ENCODE measurements at places on chromosomes 16 and 17.

- DNase-seq = no peak
Observed at GRCh38 chr16:88931373-88931900, 45.6 kb downstream of the CBFA2T3 start.

DNA sequence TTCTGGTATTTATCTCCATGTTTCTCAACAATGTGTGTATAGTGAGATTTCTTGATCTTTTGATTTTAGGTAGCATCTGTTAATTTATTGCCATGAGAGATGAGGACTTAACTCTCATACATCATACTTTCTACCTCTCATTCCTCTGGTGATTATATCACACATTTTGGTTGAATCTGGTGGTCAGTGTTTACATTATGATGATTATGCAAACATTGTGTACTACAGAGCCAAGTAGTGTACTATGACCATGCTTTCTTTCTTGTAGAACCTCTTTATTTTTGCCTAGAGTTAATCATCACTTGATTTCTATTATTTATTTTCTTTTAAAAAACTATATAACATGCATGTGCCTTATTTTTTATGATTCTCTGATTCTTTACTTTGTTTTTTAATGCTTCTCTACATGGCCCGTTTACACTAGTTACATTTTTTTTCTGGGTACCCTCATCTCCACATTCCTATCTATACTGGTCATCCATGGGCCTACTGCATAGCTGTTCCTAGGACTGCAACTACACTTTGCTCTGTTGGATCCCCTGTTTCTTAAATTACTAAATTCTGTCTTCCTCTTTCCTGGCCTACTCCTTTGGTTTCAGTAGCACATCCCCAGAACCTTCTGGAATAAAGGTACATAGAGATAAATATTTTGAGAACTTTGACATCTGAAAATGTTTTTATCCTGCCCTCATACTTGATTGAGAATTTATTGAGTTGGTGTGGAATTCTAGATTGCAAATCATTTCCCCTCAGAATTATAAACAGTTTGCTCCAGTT is 63.0 kb upstream of the LRRC37A3 start:
- DNase-seq = no peak

- no peak for DNase-seq
Observed at GRCh38 chr17:7977805-7978204, 24.6 kb upstream of the GUCY2D start.

GRCh38 chr17:78375401-78376151 is 2.9 kb upstream of the PGS1 start:
- DNase-seq = no peak

DNA sequence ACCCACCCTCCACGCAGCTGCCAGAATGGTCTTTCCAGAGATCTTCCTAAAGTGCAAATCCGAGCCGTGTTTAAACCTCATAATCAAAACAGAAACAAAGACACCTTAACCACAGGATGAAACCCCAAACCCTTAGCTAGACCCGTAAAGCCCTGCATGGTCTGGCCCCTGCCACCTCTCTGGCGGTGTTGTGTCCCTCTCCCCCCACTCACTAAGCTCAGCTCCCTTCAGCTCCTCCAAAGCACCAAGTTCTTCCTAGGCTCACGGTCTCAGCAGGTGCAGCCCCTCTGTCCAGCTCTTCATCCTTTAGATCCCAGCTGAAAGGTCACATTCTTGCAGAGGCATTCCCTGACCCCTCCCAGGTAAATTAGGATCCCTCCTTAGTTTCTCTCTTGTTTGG is 4.4 kb upstream of the NXPH3 start:
- DNase-seq = no peak

DNA sequence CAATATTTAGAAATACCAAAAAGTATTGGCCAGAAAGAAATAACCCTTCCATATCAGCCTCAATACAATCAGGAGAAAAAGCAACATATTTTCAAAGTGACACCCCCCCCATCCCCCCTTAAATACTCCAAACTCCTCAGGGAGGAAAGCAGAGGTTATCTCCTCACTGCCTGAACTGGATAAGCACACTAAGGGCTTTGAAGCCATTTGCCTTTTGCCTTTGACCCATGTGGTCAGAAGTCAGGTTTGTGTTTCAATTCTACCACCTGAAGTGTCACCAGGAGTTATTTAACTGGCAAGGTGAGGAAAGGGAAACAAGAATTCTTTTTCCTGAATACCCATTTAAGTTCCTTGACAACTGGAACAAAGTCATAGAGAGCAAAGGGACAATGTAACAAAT is 3.5 kb upstream of the VEZF1 start:
- DNase-seq = no peak

- DNase-seq = no peak
Observed at GRCh38 chr17:82204831-82205719, 7.6 kb downstream of the CCDC57 start.

- no peak for DNase-seq
Observed at GRCh38 chr16:27689711-27690110, 139.8 kb downstream of the KATNIP start.

- no peak for DNase-seq
Observed at GRCh38 chr16:1992704-1993317, 3.0 kb downstream of the SYNGR3 start.

DNA sequence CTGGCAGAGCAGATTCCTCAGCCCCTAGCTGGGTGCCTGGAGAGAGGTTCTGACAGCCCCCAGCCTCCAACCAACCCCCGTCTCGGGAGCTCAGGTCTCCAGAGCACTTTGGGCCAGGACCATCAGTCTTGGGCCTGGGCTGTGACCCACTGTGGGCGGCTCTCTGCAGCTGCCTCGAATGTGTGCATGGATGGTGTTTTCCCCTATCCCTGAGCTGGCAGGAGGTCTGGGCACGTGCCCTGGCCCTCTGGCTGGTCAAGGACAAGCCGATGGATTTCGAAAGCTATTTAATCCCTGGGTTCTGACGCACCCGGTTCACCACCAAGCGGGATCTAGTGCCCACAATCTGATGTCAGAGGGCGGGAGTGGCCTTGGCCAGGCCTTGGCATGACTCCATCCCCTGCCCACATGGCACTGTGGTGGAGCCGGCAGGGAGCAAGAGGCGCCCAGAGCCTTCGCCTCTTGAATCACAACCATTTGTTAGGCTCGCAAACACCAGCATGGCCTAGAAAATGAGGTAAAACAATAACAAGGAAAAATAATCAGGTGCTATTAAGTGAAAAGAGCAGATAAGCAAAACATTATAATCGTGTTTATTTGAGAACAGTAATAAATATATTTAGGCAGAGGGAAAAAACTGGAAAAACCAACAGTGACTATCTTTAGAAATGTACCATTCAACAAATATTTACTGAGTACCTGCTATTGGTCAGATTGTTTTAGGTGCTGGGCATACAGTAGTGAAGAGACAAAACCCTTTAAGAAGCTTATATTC is 69.3 kb upstream of the TOB1 start:
- no peak for DNase-seq

GRCh38 chr16:23539984-23540816 is 16.9 kb downstream of the EARS2 start:
- DNase-seq = no peak

- no peak for DNase-seq
Observed at GRCh38 chr16:49527611-49528010, 154.0 kb downstream of the C16orf78 start.

DNA sequence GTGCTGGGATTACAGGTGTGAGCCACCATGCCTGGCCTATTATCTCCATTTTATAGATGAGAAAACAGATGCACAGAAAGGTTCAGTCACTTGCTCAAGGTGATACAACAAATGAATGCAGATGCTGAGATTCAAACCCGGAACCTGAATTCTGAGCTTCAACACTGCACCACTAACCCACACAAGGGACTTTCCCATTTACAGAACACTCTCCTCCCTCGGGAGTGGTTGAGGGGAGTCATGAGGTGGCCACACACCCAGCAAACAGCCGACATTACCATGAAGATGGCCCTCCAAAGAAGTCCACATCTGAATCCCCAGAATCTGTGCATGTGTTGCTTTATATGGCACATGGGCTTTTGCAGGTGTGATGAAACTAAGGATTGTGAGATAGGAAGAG is 9.1 kb downstream of the BCL7C start:
- peak; percentile 44 for DNase-seq
